Neural crest cell (in vitro differentiated cells): ENCODE measurements at places on chromosomes 5 and 9. TPM values are rescaled to one million over a fixed set of nuclear protein-coding genes. Genes with fewer than 3 reads are reported as not detected.

Gene SH3TC2
- total RNA-seq: 8.5 and 9.3 TPM in 2 replicates

Gene FLT4
- total RNA-seq: 13.1 and 15.7 TPM in 2 replicates

GRCh38 chr9:92004045-92004392 lies 54.0 kb upstream of the ROR2 start:
- no peak for DNase-seq
- no peaks in the 10 kb centered on the region for H3K27me3 ChIP-seq
- no peak overlapping the region for H3K27ac ChIP-seq
- H3K4me1 ChIP-seq: no peaks in the 10 kb centered on the region

DNA sequence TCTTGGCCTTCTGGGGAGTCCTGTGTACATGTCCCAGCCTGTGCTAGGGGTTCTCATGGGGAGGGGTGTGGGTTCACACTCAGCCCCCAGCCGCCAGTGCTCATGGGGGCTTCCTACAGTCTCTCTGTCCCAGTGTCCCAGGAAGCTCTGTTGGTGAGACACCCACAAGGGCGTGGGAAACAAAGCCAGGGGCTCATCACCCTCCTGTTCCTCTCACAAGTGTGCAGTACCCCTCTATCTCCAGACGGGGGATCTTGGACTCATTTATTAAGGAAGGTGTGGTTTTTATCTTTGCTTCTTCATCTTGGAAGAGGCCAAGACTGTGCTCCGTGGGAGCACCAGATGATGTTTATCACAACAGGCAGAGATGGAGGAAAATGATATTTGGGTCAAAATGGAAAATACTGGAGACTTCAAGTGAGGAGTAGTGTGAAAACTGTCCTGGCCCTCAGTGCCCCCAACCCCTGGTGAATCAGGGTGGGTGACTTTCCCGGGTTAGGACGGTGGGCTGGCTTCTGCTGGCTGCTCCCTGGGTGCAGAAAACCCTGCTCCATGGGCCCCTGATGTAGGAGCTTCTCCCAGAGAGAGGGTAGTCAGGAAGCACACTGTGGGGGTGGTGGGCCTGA lies 15.2 kb downstream of the TMEM171 start:
- DNase-seq: no peak
- no peaks in the 10 kb centered on the region for H3K36me3 ChIP-seq
- H3K4me1 ChIP-seq: no peaks in the 10 kb centered on the region
- peaks cover 14% of the 10 kb centered on the region for H3K27me3 ChIP-seq

- H3K27me3 ChIP-seq: no peaks in the 10 kb centered on the region
- DNase-seq: no peak
- H3K36me3 ChIP-seq: peaks cover 15% of the 10 kb centered on the region
- H3K4me1 ChIP-seq: peaks cover 4% of the 10 kb centered on the region
These were observed 121.6 kb downstream of the OXCT1 start for GRCh38 chr5:41748631-41749030.

DNA sequence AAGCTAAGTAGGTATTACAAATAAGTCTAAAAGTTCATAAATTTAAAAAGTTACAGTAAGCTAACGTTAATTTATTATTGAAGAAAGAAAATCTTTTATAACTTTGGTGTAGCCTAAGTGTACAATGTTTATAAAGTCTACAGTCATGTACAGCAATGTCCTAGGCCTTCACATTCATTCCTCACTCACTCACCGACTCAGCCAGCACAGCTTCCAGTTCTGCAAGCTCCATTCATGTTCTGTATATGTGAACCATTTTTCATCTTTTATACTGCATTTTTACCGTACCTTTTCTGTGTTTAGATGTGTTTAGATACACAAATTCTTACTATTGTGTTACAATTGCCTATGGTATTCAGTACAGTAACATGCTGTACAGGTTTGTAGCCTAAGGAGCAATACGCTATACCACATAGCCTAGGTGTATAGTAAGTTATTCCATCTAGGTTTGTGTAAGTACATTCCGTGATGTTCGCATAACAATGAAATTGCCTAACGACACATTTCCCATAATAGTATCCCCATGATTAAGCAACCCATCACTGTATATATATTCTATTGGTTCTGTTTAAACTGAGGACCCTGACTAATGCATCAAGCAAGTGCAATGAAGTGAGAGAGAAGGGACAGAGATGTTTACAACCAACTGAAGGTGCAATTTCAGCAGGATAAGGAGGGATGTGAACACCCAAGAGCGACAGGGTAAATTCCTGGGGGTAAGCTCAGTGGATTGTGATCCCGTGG lies 88.9 kb upstream of the TRIO start:
- DNase-seq: no peak
- no peak overlapping the region for H3K4me3 ChIP-seq
- H3K27ac ChIP-seq: no peak overlapping the region
- H3K36me3 ChIP-seq: no peaks in the 10 kb centered on the region
- no peaks in the 10 kb centered on the region for H3K27me3 ChIP-seq
- no peaks in the 10 kb centered on the region for H3K4me1 ChIP-seq

DNA sequence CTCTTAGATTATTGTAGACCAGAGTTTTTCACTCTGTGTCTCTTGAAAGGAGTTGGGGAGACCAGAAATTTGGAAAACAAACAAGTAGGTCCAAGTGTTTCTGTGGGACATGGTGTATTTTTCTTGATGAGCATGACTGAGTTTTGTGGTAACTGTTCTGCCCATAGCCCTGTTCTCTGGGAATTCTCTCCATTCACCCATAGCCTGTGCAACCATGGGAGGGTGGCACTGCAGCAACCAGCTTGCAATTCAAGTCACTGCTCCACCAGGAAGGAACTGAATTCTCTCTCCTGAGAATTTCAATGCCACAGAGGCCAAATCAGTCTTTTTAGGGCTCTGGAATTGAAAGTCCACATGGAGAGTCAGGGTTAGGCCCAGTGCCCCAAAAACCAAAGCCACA lies 475.3 kb upstream of the TRPC7 start:
- no peak for DNase-seq
- peaks cover 6% of the 10 kb centered on the region for H3K27me3 ChIP-seq
- no peak overlapping the region for H3K4me3 ChIP-seq
- H3K4me1 ChIP-seq: peaks cover 5% of the 10 kb centered on the region

DNA sequence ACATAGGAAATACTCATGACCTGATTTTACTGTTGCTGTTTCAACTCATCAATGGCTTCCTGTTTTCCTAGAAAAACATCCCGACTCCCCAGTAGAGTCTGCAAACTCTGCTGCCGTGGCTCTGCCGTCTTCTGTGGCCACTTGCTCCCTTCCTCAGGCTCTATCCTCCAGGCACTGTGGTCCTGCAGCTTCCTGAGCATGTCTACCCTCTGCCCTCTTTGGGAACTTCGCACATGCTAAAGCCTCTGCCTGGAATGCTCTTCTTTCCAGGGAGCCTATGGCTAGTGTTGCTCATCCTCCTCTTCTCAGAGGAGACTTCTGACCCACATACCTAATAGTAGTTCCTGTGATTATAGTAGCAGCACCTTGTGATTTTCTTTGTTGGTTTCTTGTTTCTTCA lies 256.9 kb downstream of the MAN2A1 start:
- peaks cover 25% of the 10 kb centered on the region for H3K4me1 ChIP-seq
- H3K27me3 ChIP-seq: no peaks in the 10 kb centered on the region
- no peak overlapping the region for H3K4me3 ChIP-seq
- DNase-seq: no peak

- peaks cover 21% of the 10 kb centered on the region for H3K4me1 ChIP-seq
- DNase-seq: no peak
- H3K27ac ChIP-seq: no peak overlapping the region
- no peaks in the 10 kb centered on the region for H3K27me3 ChIP-seq
- H3K4me3 ChIP-seq: no peak overlapping the region
These were observed 256.2 kb downstream of the ARRDC3 start for GRCh38 chr5:91126888-91127287.

DNA sequence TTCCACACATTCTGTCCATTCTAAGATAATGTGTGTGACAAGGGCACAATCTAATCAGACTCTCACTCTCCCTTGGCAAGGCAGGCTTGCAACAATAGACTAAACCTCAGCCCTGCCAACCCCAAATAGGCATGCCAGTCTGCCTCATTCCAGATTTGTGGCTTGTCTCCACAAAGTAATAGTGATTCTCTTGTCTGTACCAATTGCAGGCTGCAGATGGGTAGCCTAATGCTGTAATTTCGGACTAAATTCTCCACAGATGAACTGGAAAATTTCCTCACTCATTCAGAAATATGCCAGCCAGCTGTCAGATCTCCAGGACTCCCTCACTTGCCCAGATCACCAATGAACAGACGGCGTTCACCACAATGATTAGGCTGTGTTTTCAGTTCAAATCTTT lies 413.6 kb downstream of the ELAVL2 start:
- H3K27ac ChIP-seq: no peak overlapping the region
- no peaks in the 10 kb centered on the region for H3K4me1 ChIP-seq
- H3K36me3 ChIP-seq: no peaks in the 10 kb centered on the region
- DNase-seq: no peak
- no peaks in the 10 kb centered on the region for H3K27me3 ChIP-seq

DNA sequence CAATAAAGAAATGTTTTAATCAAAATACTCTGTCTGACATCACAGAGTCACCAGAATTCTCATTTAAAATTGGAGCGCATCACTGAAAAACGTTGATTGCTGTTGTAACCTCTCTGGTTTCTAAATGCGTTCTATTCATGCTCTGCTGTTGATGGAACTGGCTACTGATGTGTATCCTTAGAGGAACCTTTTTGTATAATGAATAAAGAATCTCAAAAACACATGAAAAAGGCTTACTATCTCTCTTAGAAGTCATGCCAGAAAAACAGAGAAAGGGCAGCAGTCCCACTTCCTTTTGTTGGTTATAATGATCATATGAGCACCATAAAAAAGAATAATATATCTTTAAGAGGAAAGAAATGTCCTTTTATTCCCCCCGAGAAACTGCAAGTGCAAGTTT lies 615.5 kb downstream of the TLE1 start:
- no peak overlapping the region for H3K27ac ChIP-seq
- peaks cover 4% of the 10 kb centered on the region for H3K4me1 ChIP-seq
- no peak for DNase-seq
- no peaks in the 10 kb centered on the region for H3K36me3 ChIP-seq

- no peak overlapping the region for H3K4me3 ChIP-seq
- no peaks in the 10 kb centered on the region for H3K4me1 ChIP-seq
- peak overlapping the region; percentile 43 for H3K27ac ChIP-seq
- H3K36me3 ChIP-seq: peaks cover 9% of the 10 kb centered on the region
- no peaks in the 10 kb centered on the region for H3K27me3 ChIP-seq
- no peak for DNase-seq
These were observed 26.5 kb downstream of the MRPS27 start for GRCh38 chr5:72293495-72294055.
